ENCODE measurements at places on chromosomes 13 and 19.

DNA sequence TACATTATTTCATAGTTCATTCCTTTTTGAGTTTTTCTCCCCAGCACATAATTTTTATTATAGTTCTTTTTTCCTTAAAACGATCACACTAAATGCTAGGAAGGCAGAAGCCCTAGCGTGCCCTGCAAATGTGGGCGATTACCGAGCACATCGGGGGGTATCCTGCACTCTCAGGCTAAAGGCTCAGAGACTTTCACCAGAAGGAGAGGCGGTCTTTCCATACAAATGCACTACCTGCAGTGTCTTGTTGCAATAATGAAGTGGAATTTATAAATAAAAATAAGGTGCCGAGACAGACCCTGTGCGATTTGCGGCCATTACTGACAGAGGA is 29.3 kb upstream of the SPACA7 start:
- no peak for DNase-seq

DNA sequence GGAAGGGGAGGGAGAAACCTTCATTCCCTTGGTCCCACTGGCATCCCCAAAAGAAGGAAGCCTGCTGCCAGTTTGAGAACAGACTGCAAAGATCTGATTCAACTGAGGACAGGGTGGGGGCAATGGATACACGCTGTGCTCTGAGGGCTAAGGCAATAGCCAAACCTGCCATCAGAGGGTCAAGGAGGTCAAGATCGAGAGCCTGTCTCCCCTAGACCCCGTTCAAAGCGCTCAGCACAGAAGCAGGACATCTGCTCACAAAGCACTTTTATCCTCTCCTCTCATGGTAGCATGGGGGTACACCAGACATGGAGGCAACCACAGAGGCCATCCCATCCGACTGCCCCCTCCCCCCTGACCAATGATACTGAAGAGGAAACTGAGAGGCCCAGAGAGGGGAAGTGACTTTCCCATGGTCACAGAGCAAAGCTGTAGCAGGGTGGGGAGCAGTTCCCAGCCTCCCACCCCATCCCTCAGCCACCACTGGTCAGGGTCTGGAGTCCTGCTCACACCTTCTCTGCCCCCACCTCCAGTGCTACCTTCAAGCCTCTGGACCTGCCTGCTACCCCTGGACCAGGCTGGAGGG is 11.1 kb downstream of the POU2F2 start:
- no peak for DNase-seq

DNA sequence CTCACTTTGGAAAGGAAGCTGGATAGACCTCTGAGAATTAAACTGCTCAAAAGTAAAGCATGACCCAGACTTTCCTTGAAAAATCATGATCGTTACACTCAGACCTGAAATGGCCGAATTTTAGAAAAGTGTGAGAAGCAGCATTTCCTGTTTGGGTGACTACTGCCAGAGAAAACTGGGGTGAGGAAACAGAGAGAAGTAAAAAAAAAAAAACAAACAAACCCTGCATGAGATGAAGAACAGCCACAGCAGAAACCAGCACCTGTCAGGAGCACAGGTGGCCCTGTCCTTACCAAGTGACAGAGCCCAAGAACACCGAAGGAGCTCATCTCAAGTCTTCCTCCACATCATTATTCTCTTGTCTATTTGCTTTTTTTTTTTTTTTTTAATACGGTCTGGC is 12.0 kb upstream of the ADPRHL1 start:
- no peak for DNase-seq

DNA sequence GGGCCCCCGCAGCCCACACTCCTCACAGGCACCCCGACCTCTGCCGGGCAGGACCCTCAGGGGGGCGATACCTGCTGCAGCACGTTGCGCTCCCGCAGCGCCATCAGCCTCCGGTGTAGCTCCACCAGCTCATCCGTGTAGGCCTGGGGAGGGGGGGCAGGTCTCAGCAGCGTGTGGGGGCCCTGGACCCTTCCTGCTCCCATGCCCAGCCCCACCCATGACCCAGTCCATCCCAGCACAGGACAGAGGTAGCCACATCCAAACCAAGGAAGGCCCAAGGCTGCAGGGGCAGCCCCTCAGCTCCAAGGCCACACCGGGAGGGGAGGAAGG is 66.5 kb downstream of the MLLT1 start:
- DNase-seq = peak; percentile 10
